ENCODE measurements at places on chromosomes 5 and 9.

DNA sequence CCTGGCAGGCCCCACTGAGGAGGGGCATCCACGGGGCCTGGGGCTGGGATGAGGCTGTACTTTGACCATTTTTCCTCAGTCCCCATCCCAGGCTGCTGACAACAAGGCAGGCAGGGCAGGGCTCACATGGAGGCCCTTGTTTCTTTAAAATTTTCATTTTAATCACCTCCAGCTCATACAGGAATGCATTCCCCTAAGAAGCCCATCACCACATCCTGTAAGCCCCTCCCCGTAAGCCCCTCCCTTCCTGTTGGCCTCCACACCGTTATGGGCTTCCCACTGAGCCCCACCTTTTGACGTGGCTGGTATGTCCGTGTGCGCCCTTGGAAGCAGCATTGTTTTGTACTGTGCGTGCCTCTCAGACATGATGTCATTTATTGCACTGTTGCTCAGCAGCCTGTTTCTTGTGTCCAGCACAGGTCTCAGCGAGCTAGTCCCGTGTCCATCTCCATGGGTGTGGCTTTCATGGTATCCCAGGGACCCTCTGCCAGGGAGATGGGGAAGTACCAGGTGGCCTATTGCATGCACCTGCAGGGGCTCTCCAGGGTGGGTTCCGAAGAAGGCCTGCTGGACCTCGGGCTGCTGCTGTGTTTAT, 22.4 kb downstream of the PHF2 start:
- no peak for DNase-seq

- no peak for DNase-seq
Measured at GRCh38 chr9:91192381-91193086, 169.2 kb downstream of the AUH start.

DNA sequence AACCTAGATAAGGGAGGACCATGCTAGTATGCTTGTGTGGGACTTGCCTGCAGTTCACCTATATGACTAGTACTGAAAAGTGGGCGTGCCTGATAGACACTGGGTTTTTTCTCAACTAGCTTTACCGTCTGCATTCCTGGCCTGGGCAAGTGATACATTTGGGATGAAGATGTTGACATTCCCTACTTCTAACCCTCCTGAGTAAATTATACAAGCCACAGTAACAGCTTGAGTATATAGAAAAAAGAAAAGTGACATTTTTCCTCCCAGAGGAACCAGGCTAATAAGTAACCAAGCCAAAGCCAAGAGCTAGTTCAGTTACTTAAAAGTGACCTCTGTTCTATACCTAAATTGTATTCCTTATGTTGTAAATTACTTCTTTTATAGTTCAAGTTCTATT, 153.8 kb upstream of the CYLC2 start:
- no peak for DNase-seq

GRCh38 chr5:34652914-34653313, 3.2 kb upstream of the RAI14 start:
- DNase-seq: no peak

DNA sequence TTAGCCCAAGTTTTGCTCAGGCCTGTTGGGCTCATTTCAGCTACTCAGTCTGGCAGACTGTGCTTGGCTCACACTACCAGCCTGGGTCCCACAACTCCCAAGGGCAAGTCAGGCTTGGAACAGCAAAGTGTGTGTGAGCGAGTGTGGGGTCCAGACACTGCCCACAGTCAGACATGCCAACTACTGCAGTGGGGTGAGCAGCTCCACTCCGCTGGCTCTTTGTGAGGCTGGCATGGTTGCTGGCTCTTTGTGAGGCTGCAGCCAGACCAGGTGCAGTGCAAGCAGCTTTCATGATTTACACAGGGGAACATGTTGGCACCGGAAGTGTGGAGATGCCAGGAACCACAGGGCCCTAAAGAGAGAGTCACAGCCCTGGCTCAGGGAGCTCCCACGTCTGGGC, 606.7 kb upstream of the FAM174A start:
- DNase-seq: no peak

All from stimulated activated CD4-positive, alpha-beta T cell treated with anti-CD3 and anti-CD28 coated beads, TNF-alpha, amount 100 ng/mL, for 24 hours (primary cell).